Fibroblast of the aortic adventitia (primary cell): ENCODE measurements at places on chromosomes 1 and 21. TPM values are rescaled to one million over a fixed set of nuclear protein-coding genes. Genes with fewer than 3 reads are reported as not detected.

GRCh38 chr1:212109728-212110127, 74.2 kb downstream of the DTL start:
- no peak for DNase-seq

DNA sequence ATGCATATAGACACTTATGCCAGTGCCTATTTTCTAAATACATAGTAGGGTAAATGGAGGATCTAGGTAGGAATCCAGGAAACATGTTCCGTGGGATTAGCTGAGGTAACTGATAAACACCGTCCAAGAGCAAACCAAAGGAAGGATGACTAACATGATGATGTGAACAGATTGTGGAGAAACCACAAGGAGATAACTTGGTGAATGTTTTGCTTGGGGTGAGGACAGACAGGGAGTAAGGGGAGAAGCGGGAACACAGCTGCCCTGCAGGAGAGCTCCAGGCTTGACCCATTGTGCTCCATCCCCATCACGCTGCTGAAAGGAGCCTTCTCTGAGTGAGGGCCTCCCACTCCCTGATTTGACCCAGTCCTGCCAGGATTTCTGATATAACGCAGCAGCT, 87.0 kb upstream of the ZC3H11B start:
- peak; percentile 97 for DNase-seq

DNA sequence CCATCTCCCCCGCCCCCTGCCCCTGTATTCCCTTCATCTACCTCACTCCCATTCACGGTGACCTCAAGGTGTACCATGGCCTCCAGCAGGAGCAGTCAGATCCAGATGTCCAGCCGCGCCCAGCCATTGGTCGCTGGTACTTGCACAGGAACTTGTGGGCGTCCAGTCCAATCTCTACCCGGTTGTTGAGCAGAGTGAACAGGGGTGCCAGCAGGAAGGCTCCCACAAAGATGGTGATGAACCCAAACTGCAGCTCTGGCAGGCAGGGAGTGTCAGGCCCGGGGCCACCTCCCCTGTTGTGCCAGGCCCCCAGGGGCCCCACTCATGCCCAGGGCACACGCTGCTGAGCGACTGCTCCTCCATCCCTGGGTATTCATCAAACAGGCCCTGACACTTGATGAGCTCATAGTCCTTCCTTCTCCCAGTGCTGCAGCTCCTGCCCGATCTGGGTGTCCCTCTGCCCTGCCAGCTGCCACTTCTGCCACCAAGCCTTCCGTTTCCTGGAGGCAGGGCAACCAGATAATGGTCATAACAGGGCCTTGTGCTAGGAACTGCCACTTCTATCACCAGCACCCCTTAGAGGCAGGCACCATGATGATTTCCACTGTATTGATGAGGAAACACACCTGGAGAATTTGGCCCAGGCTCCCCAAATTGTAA, 5.7 kb upstream of the ARHGEF19 start:
- DNase-seq, result no peak

- peak; percentile 95 for DNase-seq
These were observed 246.5 kb upstream of the USP25 start for GRCh38 chr21:15483138-15483780.

GRCh38 chr1:29711582-29712283, 475.4 kb downstream of the PTPRU start:
- peak; percentile 80 for DNase-seq

DNA sequence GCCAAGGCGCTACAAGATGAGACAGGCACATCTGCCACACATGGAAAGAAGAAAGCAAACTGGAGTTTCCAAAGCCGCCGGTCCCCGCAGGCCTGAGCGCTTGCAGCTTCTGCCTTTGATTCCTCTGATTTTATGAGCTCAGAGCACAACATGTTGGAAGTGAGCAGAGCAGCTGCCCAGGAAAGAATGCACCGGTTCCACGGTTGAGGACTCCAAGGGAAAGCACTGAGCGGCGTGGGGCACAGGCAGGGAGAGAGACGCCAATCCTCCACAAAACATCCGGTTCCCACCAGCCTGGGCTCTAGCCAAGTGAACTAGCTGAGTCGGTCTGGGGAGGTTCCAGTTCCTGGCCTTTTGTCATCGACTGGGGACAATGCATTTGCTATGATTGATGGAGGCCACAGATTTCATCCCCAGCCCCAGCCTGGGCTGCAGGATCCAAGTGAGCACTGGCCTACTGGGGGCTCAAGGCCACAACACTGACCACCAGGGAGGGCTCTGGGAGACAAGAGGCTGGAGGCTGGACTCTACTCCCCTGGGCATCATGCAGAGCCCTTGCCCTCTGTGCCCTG, 253.1 kb upstream of the IRF2BP2 start:
- DNase-seq, result peak; percentile 48

GRCh38 chr21:33249331-33250002, 16.7 kb upstream of the IL10RB start:
- no peak for DNase-seq

GRCh38 chr1:38512789-38513188, 346.8 kb downstream of the RRAGC start:
- DNase-seq, result no peak

GRCh38 chr1:11977625-11978024, 2.6 kb upstream of the MFN2 start:
- DNase-seq, result peak; percentile 82

DNA sequence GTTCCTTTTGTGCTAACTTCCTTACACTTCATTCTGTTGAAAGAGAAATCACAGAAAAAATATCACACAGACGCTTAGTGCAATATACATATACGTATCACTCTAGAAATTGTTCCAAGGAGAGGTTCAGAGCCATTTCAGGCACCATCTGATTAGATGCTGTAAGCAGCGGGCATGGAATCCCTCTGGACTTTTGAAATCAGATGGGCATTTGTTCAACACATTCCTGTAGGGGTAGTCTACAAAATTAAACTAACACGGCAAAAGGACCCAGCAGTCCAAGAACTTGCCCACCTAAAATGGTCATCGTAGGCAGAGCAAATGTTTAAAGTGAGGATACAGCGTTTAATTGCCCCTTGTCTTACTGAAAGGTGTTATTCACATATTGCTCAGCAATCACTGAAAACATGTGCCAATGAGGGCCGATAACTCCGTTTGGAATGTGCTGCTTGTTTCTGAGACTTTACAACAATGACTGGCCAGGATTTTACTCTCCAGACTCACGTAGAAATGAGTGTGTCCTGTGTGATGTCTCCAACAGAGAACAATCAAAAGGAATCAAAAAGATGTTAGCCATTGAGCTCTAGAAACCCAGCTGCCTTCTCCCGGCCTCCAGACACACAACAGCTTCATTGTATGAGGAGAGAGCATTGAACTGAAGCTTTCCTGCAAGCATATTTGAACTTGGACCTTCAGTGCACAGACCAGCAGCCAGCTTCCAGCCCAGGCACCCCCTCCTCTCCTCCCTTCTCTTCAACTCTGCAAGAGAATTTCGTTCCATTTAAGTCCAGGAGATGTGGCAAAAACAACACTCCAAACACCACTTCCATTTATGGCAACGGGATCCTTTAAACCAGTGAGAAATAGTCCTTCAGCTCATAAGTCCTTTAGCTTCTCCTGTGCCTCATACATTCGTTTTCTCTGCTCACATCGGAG, 32.1 kb upstream of the ADORA3 start:
- DNase-seq, result peak; percentile 33

- DNase-seq, result no peak
These were observed 5.1 kb downstream of the UBE2Q1 start for GRCh38 chr1:154553056-154554030.

DNA sequence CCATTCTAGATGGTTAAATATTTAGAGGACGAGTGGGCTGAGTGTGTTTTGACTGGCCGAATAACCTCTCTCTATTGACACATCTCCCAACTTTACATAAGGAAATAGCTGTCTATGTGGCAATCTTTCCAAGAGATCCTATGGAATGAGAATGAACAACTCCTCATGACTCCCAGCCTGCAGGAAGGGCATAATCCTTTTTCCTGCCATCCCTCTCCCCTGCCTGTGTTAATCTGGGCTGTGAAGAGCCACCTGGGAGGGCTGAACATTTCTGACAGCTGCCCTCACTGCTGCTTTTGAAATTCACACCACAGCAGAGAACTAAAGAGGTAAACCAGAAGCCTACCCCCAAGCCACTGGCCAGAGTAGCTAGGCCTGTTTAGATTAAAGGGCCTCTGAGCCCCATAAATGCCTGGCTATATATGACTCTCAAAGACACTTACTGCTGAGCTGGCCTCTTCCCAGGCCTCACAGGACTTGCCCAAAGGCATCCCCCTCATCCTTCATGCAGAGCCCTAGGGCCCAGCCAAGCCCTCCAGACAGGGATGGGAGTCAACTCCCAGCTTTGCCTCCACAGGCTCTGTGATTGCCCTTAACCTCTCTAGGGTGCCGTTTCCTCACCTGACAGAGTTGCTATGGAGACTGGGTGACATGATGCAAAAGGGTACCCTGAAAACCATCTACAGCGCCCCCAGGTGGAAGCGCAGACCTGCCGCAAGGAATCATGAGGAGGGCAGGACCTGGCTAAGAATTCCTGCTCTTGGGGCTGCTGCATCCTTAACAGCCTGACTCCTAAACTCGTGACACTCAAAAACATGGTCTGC, 42.0 kb upstream of the LDLRAP1 start:
- peak; percentile 79 for DNase-seq

DNA sequence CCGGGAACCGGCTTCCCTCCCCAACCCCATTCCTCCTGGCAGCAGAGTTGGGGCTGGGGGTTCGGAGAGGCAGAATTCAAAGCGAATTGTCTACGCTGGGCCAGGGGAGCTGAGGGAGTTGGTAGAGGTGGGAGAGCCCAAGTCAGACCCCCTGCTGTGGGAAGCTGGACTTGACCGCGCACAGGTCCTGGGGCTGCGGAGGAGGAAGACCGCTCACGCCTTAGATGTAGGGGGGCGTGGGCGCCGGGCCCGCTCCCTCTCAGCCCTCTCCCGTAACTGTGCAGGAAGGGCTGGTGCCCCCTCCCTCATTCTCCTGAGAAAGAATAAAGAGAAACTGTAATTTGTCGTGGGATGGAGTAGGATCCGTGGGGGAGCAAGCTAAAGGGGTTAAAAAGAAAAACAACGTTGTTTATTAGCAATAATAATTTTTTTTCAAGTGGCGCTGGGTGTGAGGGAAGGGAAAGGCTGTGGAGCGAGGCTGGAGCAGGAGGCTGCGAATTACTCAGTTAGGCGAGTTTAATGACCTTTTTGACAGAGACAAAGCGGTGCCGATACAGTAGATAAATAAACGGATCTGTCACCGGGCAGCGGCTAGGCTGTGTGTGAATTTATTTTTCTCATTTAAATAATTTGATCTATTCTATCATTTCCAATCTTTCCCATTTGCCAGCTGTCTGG, 838 bp upstream of the GRIK3 start:
- no peak for DNase-seq

GRCh38 chr1:158962983-158963382, 31.6 kb downstream of the PYHIN1 start:
- DNase-seq, result no peak

- DNase-seq, result no peak
These were observed 29.5 kb upstream of the REG4 start for GRCh38 chr1:119840745-119841144.

- no peak for DNase-seq
These were observed 13.9 kb downstream of the CD247 start for GRCh38 chr1:167504467-167504827.

DNA sequence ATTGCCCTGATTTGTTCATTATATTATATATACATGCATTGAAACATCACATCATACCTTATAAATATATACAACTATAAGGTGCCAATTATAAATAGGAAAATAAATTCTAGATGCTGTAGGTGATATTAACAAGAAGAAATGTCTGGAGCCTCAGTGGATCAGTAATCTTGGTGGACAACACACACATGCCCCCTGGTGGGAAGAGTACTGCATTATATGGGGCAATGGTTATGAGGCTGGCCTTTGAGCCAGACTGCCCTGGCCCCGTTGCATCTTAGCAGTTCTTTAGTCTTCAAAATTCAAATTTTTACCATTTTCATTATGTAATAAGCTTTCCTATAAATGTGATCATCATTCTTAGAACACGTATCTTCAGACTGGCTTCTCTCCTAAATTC, 335.0 kb upstream of the GREM2 start:
- DNase-seq, result peak; percentile 67

GRCh38 chr1:91579658-91580228, 79.1 kb downstream of the CDC7 start:
- no peak for DNase-seq

DNA sequence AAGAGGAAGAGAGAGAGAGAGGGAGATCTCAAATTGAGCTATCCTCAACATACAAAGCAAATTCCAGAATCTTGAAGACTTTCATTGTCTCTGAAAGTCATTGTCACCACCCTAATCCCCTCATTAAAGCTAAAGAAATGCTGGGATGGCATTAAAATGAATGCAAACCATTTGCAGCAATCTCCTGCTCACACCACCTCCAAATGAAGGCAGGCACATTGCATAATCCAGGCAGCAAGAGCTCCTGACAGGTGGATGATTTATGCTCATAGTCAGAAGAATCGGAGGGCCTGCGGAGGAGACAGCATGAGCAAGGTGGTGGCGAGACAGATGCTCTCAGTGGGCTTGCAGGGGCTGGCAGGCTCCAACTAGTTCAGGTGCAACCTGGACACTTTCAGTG, 90.2 kb downstream of the ESRRG start:
- no peak for DNase-seq

GRCh38 chr1:163610486-163610885, 288.7 kb downstream of the NUF2 start:
- DNase-seq, result no peak

GRCh38 chr1:101357444-101357986, 120.7 kb downstream of the S1PR1 start:
- DNase-seq, result peak; percentile 82

DNA sequence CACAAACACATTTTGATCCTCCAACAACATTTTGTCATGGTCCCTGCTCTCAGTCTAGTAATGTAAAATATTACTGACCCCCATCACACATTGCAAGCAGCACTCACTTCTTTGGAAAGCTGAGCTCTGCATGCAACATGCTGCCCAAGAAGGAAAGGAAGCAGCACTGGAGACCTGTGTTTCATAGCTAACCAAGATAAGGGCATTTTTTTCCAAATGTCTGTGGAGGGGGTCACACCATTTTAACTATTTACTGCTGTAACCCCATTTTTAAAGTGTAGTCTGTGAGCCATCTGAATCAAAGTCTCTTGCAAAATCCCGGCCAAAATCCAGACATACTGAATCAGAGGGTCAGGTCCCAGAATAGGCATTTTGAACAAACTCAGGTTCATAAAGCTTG, 4.5 kb upstream of the RASSF5 start:
- peak; percentile 85 for DNase-seq

DIO1 gene
- not detected in 2 replicates for total RNA-seq

DNM3 gene
- 2.0 and 2.1 TPM in 2 replicates for total RNA-seq

BRDT gene
- not detected in 2 replicates for total RNA-seq

SPATA45 gene
- not detected in 2 replicates for total RNA-seq

INSRR gene
- total RNA-seq, result 0.08 TPM in 1 of 2 replicates, not detected in the other

INAVA gene
- total RNA-seq, result not detected in 2 replicates

OLFML3 gene
- 135 and 212 TPM in 2 replicates for total RNA-seq
